Stromal cell of bone marrow (primary cell): ENCODE measurements at places on chromosomes 2 and 18.

GRCh38 chr2:206876216-206876860 lies 63.0 kb upstream of the CPO start:
- DNase-seq: no peak

- DNase-seq: peak; percentile 96
These were observed 42.0 kb downstream of the MCFD2 start for GRCh38 chr2:46873604-46874068.

DNA sequence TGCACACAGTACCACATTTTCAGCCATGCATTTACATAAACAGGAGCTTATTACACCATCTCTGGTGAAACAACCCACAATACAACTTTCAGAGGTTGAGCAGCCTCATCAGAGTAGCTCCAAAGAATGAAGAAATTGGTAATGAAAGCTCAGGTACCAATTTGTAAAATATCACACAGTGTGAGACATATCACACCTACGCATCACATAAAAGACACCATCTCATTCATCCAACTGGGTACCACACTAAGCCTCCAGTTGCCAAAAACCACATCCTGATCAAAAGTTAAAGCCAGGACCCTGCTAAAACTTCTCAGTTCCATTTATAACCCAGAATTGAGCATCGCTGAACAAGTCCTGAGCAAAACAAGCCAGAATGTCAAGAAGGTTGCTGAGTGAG lies 4.6 kb downstream of the TMEM163 start:
- DNase-seq: no peak

- DNase-seq: no peak
These were observed 167.4 kb downstream of the RNF144A start for GRCh38 chr2:7084601-7085000.

GRCh38 chr2:191006297-191006696 lies 7.7 kb downstream of the STAT1 start:
- DNase-seq: no peak

- no peak for DNase-seq
These were observed 67.2 kb upstream of the DSC1 start for GRCh38 chr18:31229829-31230228.

DNA sequence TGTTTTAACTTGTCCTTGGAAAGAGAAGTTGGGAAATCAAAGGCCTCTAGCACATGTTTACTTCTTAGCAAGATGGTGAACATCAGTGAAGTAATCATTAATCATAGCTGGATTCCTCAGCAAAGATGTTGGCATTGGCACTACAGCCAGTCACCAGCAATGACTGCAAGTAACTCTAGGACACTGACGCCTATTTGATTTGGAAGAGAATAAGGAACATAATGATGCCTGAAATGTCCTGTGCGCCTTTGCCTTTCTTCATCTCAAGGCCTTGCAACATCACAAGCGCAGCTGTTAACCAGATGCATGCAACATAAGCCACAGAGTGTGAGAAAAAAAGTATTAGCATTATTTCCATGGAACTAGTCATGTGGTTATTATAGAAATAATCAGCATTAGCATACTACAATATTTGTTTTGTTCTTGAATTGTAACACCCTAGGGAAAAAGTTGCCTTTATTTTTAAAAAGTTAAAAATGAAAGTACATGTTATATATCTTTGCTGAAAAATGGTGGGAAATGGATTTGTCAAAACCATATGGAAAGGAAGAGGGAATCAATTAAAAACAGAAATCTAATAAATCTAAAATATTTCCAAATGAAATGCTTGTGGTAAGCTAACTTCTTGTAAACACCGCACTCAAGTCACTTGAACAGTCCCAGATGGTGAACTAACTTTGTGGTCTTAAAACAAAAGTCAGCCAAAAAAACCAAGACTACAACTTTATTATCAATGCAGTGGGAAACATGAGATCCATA lies 55.6 kb downstream of the THADA start:
- DNase-seq: peak; percentile 97

DNA sequence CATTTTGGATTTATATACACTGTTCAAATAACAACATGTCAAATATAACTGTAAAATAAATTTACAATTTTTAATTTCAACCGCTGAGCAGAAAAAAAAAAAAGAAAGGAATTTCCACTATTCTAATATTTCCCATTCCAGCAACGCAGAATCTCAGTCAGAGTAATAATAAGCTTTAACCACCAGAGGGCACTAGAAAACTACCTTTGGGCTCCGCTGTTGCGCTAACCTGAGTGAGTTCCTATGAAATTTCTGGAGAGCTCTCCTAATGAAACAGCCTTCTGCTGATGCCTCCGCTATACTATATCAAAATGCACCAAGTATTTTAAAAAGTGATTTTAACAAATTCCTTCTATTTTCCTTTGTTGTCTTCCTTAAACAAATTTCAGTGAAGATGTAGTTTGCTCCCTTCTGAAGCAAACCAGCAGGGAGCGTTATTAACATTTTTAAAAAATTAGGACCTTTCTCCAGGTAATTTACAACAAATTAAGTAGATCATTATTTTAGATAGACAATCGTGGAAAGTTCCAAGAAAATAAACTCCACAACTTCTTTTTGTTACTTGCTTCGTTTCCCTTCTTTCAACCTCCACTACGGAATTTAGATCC lies 23.0 kb downstream of the ERMN start:
- DNase-seq: peak; percentile 34

DNA sequence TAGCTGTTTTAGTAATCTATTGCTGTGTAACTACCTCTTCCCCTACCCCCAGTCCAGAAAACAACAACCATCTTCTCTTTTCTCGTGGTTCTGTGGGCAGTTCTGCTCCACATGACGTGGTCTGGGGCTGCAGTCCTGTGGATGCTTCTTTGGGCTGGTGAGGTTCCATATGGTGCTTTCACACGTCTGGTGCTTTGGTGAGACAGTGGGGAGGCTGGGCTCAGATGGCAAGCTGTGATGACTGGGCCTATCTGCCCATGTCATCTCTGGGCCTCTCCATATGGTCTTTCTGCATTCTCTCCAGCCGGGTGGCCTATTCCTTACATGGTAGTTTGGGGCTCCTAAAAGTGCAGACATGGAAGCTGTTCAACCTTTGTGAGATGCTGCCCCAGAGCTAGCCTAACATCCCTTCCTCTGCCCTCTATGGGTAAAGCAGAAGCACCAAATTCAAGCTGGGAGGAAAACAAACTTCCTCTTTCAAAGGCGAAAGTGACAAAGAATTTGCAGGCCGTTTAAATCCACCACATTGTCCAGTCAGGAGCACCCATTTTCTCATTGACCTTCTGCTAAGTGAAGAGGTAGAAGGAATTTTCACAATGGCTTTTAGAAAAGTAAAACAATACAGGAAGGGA lies 68.3 kb upstream of the IL1R1 start:
- DNase-seq: no peak

- no peak for DNase-seq
These were observed 43.2 kb upstream of the MRPL33 start for GRCh38 chr2:27728081-27728858.

DNA sequence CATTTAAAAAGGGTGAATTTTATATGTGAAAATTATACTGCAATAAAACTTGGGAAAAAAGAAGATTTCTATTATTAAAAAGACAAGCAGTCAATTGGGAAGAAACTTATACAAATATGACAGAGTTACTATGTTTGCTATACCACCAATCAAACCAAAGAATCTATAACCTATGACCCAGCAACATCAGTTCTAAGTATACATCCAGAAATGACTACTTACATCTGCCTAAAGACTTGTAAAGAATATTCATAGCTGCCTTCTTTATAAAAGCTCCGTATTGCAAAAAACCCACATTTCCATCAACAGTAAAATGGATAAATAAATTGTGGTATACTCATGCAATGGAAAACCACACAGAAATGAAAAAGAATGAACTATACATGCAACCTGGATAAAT lies 32.9 kb upstream of the NABP1 start:
- DNase-seq: no peak

GRCh38 chr2:141848191-141848590 lies 282.6 kb downstream of the LRP1B start:
- DNase-seq: no peak

DNA sequence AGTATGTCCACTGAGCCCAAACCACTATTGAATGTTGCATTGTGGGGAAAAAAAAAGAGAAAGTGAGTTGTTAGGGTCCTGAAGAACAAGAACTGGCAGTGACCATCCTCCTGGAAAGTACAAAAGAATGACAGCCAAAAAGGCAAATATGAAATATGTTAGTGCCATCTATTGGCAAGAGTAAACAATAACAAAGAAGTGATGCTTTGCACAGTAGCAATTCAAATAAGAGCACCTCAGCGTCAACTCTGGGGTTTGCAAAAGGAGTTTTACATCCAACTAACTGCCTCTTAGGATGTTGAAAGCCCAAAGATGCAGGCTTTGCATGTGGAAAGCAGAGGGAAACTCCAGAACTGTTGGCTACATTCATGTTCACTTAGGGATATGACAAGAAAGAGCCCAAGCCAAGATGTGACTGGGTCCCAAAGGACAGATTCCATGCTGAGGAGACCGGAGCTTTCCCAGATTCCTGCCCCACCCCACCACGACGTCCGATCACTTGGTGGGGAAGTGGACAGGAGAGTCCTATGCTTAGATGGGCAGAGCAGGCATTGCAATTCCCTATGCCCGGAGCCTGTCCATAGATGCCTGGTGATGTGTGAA lies 15.6 kb downstream of the TRABD2A start:
- DNase-seq: no peak

DNA sequence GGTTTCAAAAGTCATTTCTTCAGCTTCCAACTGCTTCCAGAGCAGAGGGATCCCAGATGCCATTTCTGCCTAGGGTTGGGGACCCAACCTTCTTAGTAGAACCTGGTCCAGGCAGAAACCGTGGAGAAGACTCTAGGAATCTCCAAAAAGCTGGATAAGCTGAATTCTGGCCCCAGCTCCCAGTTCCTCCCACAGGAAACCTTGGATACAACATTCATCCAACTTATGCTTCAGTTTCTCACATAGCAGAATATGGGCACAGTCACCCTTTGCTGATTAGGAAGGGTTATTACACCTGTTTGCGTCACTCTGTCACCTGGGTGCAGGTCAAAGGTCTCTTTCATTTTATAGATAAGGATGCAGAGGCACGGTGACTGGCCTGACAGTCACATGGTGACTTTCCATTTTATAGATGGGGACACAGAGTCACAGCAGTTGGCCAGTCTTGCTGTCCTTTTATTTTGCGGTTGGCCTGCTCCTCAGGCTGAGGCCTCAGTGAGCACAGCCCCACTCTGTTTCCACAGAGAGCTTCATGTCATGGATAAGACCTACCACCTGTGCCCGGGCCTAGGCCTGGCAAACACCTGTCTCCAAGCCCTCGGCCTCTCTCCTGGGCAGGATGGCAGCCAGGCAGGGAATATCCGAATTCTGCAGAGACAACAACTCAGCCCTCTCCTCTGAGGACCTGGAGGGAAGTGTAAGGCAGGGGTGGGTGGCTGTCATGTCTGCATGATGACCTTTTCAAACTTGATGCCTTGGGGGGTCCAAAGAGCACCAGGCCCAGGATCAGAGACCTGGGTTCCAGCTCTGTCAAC lies 148.8 kb downstream of the SMAD7 start:
- no peak for DNase-seq

GRCh38 chr2:50952596-50952995 lies 79.3 kb downstream of the NRXN1 start:
- DNase-seq: peak; percentile 33

DNA sequence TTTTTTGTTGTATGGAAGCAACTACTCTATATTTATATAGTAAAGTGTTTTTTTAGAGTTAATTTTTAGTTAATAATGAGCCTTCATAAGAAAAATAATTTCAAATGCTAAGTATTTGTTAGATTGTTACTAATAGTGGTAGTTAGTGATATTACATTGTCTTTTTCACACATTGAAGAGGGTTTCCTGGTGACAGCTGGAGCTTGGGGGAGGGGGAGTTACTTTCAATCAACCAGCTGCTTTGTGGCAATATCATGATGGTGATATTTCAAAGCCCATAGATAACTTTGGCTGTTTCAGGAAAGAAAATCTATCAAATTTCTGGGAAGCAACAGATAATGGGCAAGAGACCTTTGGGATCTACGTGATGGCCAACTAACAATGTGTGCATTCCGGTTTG lies 4.1 kb downstream of the RHBDD1 start:
- no peak for DNase-seq

- no peak for DNase-seq
These were observed at the start of gene EPB41L3 for GRCh38 chr18:5543773-5544389. EPB41L3 (minus strand) TSS chr18:5543997; CDS start chr18:5489183, 54,814 bp downstream.

GRCh38 chr2:196239622-196240587 lies 68.5 kb upstream of the STK17B start:
- peak; percentile 39 for DNase-seq

- no peak for DNase-seq
These were observed 1.6 kb upstream of the ZNF385B start for GRCh38 chr2:179862898-179863458.

DNA sequence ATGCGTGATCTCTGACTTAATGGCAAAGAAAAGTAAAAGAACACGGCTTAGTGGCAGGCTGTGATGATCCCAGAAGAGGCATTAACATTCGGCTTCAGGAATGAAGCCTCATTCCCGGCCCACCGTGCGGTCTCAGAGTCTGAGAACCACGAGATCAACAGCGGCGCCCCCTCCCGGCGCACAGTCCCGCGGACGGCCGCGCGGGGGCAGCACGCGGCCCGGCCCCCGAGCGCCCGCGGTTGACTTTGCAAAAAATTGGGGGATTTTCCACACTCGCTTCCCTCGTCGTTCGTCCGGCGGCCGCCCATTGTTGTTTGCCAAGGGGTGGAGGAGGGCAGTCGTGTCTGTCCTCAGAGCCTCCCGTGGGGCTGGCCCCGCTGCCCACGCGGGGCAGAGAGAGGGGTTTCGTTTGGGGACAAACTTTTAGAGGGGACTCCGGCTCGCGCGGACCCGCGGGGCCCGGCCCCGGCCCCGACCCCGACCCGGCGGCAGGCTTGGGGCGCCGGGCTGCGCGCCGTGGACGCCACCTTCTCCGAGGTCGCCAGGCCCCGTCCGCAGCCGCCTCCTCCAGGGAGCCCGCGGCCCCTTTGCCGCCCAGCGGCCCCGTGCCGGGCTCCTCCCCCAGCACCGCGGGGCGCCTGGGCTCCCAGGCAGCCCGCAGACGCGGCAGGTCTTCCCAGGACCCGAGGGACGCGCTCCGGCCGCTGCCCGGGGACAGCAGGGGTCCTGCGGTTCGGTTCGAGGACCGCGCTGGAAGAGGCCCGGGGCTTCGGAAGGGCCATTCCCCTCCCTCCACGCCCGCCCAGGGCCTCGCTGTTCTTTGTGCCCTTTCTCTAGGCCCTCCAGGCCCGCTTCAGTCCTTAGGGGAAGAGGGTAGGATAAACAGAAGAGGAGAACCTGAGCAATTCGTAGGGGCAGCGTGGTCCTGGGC lies 3.4 kb upstream of the HS6ST1 start:
- DNase-seq: peak; percentile 68

GRCh38 chr2:2758793-2759367 lies 427.8 kb upstream of the MYT1L start:
- no peak for DNase-seq

- no peak for DNase-seq
These were observed 30.3 kb downstream of the NCOA1 start for GRCh38 chr2:24521162-24521857.

DNA sequence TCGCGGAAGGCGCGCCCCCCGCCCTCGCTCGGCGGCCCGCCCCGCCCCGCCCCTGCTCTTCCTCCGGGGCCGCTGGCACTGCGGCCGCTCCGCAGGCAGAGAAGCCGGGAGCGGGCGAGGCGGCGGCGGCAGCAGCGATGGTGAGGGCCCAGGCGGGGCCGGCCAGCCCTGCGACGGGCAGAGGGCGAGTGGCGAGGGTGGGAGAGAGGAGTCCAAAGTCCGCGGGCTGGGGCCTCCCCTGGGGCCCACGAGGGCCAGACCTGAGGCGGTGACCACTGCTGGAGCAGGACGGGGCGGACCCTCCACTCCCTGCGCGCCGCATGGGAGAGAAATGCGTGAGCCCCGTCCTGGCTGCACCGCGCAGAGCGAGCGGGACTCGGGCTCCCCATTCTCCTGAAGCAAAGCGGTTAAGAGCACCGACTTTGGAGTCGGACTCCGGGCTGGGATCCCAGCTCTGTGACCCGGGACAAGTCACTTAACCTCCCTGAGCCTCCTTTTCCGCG lies at the start of gene VAMP5:
TSS of gene VAMP5 (plus strand) at position 78 of the 503 bp plus-strand sequence. CDS start at position 138, 60 bp downstream.
- no peak for DNase-seq
